Activated gamma-delta T cell treated with anti-CD3 and anti-CD28 coated beads, Interleukin-2, amount 50 U/mL, for 16 hours (primary cell): ENCODE measurements at places on chromosomes 16 and 17.

- no peak for DNase-seq
Measured at GRCh38 chr17:33688771-33689170, 395.7 kb upstream of the ASIC2 start.

DNA sequence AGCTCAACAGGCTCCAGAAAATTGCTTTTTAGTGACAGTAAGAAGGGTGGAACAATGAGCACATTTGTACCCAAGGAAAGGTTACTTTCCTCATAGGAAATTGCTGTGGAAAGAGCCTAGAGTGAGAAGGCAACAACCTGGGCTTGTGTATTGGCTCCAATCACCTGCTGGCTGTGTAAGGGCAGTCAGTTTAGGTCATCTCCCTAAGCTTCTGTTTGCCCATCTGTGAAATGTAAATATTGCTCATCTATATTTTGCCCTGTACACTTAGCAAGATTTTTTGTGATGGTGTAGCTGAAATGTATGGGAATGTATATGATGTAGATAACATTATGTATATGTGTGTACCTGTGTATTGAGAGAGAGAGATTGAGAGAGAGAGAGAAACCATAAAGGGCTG lies 225.2 kb upstream of the MPHOSPH6 start:
- no peak for DNase-seq

- DNase-seq, result no peak
Measured at GRCh38 chr17:55845385-55845784, 94.5 kb downstream of the PCTP start.

DNA sequence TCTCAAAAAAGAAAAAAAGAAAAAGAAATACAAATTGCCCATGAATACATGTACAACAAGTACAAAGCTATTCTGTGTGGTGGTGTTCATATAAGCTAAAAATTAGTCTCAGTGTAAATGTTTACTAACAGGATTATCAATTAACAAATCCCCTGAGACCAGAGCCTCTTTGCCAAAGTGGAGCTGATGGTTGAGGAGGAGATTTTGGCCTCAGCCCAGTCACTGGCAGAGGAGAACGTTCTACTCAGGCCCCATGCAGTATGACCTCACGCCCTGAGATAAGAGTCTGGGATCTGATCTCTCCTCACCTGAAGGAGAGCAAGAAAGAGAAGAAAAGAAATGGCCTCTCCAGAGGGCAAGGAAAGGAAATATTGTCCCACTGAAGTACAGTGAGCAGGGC lies 35.5 kb upstream of the NOL11 start:
- no peak for DNase-seq

DNA sequence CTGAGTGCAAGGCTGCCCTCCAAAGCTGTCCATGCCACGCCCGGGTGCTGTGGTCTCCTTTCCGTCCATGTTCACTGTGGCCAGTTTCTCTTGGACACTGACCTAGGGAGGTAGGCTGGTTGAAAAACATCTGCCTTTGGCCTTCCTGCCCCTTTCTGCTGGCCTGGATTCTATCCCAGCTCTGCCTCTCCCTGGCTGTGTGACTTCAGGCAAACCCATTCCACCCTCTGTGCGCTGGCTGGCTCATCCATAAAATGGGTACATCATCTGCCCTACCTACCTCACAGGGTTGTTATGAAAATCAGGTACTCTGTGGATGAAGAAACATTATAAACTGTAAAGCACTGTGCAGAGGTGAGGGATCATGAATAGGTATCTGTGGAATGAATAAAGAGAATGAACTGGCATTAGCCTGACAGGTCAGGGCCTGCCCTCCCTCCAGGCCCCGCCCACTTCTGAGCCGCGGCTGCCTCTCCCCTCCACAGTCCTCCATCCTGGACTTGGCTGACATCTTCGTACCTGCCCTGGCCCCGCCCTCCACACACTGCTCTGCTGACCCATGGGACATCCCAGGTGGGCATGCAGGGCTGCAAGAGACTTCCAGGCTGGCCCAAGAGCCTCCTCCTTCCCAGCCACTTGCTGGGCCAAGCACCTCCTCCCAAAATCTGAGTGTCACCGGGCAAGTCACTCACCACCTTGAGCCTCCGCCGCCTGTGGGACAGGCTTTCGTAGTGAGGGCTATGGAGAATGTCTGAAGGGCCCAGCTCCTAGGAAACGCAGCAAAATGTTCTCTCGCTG lies 7.0 kb upstream of the SPATA20 start:
- no peak for DNase-seq

DNA sequence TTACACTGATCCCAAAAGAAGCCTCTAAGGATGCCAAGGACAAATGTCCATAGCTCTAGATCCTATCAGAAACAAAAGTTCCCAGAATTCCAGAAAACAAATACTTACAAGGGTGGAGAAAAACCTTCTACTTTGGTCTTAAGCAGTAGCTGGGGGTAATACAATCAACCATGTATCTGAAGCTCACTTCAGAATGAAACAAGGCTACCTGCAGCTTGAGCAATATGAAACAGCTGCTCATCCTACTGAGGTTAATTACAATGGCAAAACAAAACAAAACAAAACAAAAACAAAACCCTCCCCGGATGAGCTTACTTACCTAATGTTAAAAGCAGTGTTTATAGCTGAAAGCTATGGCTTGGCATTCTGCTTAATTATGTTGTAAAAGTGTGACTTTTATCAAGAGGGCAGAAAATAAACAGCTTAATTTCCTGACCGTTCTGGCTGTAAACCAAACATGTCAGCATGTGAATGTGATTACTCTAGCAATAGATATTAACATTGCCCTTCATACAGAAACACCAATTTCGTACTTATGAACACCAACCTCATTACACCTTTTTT lies 10.5 kb downstream of the PDZD9 start:
- DNase-seq, result no peak

GRCh38 chr17:59160157-59161025 lies 4.8 kb downstream of the PRR11 start:
- no peak for DNase-seq

- no peak for DNase-seq
Measured at GRCh38 chr16:87580855-87581261, 21.4 kb upstream of the JPH3 start.

DNA sequence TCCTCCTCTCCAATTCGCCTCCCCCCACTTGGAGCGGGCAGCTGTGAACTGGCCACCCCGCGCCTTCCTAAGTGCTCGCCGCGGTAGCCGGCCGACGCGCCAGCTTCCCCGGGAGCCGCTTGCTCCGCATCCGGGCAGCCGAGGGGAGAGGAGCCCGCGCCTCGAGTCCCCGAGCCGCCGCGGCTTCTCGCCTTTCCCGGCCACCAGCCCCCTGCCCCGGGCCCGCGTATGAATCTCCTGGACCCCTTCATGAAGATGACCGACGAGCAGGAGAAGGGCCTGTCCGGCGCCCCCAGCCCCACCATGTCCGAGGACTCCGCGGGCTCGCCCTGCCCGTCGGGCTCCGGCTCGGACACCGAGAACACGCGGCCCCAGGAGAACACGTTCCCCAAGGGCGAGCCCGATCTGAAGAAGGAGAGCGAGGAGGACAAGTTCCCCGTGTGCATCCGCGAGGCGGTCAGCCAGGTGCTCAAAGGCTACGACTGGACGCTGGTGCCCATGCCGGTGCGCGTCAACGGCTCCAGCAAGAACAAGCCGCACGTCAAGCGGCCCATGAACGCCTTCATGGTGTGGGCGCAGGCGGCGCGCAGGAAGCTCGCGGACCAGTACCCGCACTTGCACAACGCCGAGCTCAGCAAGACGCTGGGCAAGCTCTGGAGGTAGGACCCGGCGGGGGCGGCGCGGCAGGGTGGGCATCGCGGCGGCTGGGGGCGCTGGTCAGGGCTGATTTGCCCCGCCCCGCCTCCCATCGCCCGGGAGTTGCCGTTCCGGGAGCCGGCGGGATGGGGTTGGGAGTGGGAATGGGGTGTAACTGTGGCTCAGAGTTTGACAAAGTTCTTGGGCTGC lies 567 bp downstream of the SOX9 start:
- DNase-seq, result no peak

- DNase-seq, result no peak
Measured at GRCh38 chr16:4115949-4116318, 308 bp downstream of the ADCY9 start.

- DNase-seq, result no peak
Measured at GRCh38 chr17:46720408-46720807, 98.1 kb downstream of the WNT3 start.

DNA sequence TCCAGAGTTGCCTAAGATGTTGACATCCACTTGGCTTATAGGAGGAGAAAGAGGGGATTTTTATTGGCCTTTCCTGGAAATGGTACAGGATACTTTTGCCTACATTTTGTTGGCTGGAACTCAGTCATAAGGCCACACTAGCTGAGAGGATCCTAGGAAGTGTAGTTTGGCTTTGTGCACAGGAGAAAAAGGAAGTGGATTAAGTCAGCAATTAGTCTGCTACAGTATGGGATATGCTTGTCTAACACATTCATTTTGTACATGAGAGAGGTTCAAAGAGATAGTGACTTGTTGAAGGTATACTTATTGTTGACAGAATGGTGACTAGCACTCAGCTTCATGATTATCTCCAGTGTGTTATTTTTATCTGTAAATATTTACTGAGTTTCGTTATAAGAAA lies 10.3 kb downstream of the UTP18 start:
- no peak for DNase-seq

GRCh38 chr16:57226701-57227621 lies 18.1 kb upstream of the ARL2BP start:
- no peak for DNase-seq

GRCh38 chr16:49058382-49058781 lies 223.3 kb downstream of the CBLN1 start:
- DNase-seq, result no peak
